AG09309 (cell line): ENCODE measurements at places on chromosomes 11 and 22.

- no peak for DNase-seq
These were observed 28.2 kb downstream of the FZD4 start for GRCh38 chr11:86926975-86927374.

DNA sequence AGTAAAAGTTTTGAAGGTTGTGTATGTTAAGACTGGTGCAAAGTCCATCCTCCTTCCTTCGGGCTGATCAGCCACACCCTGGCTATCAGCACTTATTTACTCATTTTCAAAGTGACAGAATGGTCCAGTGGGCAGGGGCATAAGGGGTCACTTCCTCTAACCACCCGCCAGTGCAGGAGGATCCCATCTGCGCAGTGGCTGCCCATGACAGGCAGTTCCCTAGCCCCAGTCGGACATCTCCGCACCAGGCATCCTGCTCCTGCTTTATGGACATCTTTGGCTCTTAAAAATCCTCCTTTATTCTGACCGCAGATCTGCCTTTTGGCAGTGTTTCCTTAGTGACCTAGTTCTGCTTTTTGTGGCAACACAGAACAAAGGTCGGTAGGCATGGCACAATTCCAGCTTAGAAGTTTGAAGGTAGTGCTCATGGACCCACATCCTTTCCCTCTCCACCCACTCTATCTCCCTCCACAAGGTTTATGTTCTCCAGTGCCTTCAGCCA is 55.9 kb downstream of the BMAL1 start:
- DNase-seq, result no peak

DNA sequence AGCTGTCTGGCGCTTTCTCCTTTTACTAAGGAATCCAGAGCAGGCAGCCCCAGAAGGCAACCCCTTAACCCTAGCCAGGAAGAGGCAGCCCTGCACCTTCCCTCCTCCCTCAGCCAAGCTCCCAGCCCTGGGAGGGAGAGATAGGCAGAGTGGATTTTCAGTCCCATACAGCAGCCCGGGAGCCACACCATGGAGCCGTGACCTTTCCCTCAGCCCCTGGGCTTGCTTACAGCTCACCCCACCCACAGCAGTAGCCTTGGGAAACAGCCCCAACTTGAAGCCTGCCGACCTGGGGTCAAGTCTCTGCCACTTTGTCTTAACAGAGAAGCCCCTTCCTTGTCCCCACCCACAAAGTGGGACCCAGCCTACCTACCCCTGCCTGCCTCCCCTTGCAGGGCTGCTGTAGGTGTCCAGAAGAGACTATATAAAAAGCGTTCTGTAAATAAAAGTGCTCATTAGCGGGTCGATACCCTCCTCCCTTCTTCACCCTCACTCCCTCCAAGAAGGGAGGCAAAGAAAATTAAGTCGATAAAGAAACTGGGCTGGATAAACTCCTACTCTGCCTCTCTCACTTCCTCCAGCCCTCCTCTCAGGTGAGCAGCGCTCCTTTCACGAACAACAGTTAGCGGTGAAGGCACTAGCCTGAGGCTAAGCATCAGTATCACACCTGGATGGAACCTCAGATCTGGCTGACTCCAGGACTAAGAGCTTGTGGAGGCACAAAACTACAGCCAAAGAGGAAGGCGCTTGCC is 4.2 kb downstream of the TST start:
- DNase-seq, result no peak

GRCh38 chr11:69499186-69499917 is 17.9 kb downstream of the LINC01488 start:
- DNase-seq, result no peak

- DNase-seq, result no peak
These were observed 216.2 kb downstream of the ARHGAP42 start for GRCh38 chr11:100903284-100903683.
